ENCODE measurements at places on chromosomes 4 and X.

GRCh38 chr4:53120778-53121177 lies 245.1 kb downstream of the SCFD2 start:
- no peak for DNase-seq

DNA sequence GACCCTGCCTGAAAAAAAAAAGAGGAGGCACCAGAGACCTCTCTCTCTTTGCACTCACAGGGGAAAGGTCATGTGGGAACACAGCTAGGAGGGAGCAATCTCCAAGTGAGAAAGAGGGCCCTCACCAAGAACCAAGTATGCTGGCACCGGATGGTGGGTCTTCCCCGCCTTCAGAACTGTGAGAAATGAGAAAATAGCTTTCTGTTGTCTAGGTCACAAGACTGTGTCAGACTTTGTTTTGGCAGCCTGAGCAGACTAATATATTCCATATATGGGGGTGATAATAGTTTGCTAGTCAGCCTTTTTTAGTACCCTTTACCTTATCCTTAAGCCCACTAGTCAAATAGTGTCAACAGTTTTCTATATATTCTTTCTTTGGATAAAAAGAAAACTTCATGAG lies 193.0 kb downstream of the TRIML1 start:
- no peak for DNase-seq

GRCh38 chr4:6825403-6825802 lies 42.9 kb downstream of the KIAA0232 start:
- DNase-seq, result no peak

DNA sequence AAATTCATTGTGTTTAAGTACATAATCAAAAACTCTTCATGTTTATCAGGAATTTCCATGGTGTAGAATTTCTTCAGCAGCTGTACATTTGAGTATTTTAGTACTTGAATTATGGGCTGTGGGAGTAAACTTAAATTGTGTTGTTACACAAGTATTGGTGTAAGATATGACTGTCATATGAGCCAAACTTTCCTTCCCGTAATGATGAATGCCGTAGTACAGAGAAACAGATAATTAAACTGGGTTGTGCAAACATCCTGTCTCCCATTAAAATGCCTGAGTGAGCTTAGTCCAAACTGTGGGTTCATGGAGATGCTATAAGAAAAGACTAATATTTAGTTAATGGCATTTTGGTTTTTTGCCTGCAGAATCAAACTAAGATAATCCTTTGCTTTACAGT lies 159.2 kb downstream of the SLC4A4 start:
- no peak for DNase-seq

GRCh38 chr4:94722270-94722669 lies 35.5 kb upstream of the BMPR1B start:
- no peak for DNase-seq

All from ELR (cell line).